ENCODE measurements at places on chromosomes 11 and 22. TPM values are rescaled to one million over a fixed set of nuclear protein-coding genes. Genes with fewer than 3 reads are reported as not detected.

The CRACR2B gene
- total RNA-seq: 2.4 TPM

The HPX gene
- total RNA-seq: not detected

The TMEM135 gene
- total RNA-seq: 24.7 TPM

The LRRC4C gene
- total RNA-seq: not detected

The BARX2 gene
- not detected for total RNA-seq

DNA sequence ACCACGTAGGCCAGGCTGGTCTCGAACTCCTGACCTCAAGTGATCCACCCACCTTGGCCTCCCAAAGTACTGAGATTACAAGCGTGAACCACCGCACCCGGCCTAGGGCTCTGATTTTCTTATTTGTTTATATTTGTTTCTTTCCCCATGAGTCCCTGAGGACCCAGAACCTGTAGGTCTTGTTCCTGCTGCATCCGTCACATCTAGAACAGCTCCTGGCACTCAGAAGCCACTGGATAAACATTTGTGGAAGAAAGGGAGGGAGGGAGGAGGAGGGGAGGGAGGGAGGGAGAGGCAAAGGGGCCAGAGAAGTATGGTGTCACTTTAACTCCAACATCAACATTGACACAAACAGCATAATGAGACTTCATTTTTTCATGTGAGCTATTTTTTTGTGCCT, 67.7 kb downstream of the CELSR1 start:
- no peaks in the 10 kb centered on the region for H3K4me1 ChIP-seq
- H3K36me3 ChIP-seq: no peaks in the 10 kb centered on the region
- H3K27ac ChIP-seq: no peak overlapping the region
- H3K4me3 ChIP-seq: no peak overlapping the region
- no peaks in the 10 kb centered on the region for H3K27me3 ChIP-seq
- no peak for DNase-seq

- no peaks in the 10 kb centered on the region for H3K4me1 ChIP-seq
- H3K36me3 ChIP-seq: no peaks in the 10 kb centered on the region
- H3K4me3 ChIP-seq: no peak overlapping the region
These were observed 74.5 kb upstream of the RAB38 start for GRCh38 chr11:88249706-88250105.

DNA sequence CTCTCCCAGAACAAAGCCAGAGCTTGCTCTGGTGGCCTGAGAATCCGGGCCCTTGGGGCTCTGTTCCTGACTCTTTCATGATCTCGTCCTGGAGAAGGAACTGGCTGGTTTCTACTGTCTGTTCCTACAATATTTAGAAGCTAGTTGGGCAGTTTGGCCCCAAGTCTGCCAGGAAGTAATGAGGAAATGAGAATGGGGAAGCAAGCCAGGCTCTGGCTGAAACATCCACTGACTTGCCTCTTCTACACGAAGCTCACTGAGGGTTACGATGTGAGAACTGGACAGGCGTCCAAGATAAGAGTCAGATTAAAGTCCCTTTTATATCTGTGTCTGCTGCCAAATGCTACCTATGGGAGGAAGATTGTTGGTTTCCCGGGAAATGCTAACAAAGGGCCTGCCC, 110.0 kb upstream of the KIRREL3 start:
- H3K4me3 ChIP-seq: no peak overlapping the region
- no peak for DNase-seq
- H3K36me3 ChIP-seq: no peaks in the 10 kb centered on the region
- H3K27ac ChIP-seq: no peak overlapping the region

GRCh38 chr11:11476971-11477645, 124.1 kb upstream of the CSNK2A3 start:
- H3K36me3 ChIP-seq: no peaks in the 10 kb centered on the region
- H3K27ac ChIP-seq: no peak overlapping the region
- DNase-seq: no peak
- H3K4me3 ChIP-seq: no peak overlapping the region

DNA sequence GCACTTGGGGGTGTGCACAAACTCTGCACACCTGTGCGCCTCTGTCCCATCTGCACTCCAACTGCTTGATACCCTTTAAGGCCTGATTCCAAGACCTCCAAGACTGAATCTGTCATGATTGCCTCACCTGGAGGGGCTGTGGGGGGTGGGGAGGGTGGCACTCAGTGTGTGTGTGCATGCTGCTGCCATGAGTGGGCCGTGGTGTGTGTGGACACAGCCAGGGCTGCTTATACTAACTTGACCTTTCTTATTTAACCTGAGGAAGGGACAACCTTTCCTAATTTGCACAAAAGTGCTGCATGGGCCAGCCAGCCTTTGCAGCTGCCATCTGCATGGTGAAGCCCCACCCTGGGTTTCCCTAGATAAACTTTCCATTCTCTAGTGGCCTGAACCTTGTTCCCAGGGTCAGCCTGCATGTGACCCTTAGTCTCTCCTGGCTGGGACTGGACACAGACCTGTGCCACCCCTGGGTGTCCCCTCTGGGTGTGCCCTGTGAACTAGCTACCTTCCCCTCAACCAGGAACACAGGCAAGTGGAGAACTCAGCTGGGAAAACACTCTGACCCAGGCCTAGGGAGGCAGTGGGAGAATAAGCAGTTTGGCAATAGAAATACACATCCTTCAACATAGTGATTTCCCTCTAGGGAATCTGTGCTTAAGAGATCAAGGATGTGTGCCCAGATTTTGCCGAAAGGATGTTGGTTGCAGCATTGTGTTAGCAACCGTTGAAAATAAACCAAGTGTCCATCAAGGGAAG, 45.4 kb upstream of the DKK3 start:
- H3K4me1 ChIP-seq: no peaks in the 10 kb centered on the region
- H3K27ac ChIP-seq: no peak overlapping the region
- H3K27me3 ChIP-seq: no peaks in the 10 kb centered on the region
- H3K36me3 ChIP-seq: no peaks in the 10 kb centered on the region
- H3K4me3 ChIP-seq: no peak overlapping the region
- no peak for DNase-seq

DNA sequence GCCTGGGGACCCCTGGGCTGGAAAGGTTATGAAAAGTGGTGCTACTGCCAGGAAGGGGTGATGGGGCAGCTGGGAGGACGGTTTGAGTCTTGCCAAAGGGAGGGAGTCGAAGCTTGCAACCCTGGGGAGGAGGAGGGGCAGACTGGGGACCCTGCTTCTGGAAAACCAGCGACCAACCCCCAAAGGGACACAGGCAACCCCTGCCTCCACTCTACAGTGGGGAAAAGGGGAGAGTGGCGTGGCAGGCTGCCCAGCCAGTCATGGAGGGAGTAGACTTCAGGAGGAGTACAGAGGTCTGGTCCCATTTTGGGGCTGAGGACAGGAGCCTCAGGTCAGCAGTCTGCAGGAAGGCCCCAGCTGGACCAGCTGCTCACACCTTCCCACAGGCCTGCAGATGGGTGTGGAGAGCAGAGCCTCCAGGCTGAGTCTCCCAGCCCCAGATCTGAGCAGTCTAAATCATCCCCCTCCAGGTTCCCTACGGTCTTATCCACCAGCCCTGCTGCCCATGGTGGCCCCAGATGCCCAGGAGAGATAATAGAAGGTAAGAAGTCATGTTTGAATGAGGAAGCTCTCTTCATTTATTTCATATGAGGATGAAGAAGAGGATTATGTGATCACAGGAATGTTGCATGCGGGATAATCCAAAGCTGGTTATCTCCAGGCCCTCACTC, 3.3 kb downstream of the DDT start:
- DNase-seq: no peak
- peaks cover 21% of the 10 kb centered on the region for H3K4me1 ChIP-seq
- H3K27me3 ChIP-seq: no peaks in the 10 kb centered on the region
- H3K4me3 ChIP-seq: no peak overlapping the region
- H3K36me3 ChIP-seq: peaks cover 28% of the 10 kb centered on the region
- peak overlapping the region; percentile 15 for H3K27ac ChIP-seq

DNA sequence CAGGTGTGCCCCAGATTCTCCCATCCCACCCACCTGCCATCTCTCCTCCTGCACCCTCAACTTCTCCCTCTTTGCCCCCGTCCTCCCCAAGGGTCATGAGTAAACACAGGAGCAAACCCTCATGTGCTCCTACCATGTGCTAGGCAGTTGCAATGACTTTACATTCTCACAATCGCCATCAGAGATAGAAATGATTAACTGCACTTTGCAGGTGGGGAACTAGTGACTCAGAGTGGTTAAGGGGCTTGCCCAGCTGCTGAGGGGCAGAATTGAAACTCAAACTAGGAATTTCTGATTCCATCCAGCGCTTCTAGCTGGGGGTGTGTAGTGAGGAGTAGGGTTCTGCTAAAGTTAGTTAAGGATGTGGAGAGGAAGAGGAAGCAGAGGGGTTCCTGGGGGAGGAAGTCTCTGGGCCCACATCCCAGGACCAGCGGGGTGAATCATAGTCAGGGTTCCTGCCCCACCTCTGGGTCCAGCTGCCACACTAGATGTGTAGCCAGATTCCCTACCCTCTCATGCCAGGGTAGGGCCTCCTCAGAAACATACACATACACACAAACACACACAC, 16.0 kb upstream of the PRG2 start:
- DNase-seq: peak; percentile 76
- no peaks in the 10 kb centered on the region for H3K27me3 ChIP-seq
- peak overlapping the region; percentile 88 for H3K27ac ChIP-seq
- peaks cover 64% of the 10 kb centered on the region for H3K36me3 ChIP-seq

DNA sequence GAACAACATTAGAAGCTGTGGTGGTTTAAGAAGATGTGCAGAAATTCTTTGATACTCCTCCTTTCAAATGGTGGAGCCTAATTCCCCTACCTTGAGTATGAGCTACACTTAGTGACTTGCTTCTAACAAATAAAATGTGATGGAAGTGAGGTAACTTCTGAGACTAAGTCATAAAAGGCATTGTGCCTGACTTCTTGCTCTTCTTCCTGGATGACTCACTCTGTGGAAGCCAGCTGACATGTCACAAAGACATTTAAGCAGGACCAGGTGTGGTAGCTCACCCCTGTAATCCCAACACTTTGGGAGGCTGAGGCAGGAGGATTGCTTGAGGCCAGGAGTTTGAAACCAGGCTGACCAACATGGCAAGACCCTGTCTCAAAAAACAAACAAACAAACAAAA, 3.9 kb upstream of the PLA2G3 start:
- no peak overlapping the region for H3K4me3 ChIP-seq
- DNase-seq: peak; percentile 13
- H3K4me1 ChIP-seq: no peaks in the 10 kb centered on the region
- H3K27me3 ChIP-seq: no peaks in the 10 kb centered on the region
- no peaks in the 10 kb centered on the region for H3K36me3 ChIP-seq
- no peak overlapping the region for H3K27ac ChIP-seq

DNA sequence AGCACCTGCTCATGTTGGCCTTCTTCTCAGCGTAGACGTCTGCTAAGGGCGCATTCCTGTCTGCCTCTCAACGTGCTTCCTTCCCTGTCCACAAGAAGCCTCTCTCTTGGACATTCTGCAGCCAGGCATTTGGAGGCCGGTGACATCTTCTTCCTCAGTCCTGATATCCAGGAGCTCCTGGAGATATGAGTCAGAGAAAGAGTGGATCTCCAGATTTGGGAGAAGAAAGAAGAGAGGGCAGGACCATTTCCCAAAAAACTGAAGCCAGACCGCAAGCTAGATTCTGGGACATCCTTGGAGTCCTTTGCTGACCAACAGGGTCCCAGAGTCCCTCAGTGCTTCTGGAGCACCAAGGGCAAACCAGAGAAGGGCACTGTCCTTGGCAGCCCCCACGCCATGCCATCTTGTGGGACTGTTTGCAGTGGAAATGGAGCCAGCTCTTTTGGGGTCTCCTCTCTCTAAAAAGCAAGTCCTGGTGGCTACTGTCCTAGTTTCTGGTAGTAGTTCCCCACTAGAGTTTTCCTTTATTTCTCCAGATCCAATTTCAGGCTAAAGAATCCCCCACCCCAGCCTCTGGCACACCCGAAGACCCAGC, 36.1 kb upstream of the SYT13 start:
- H3K36me3 ChIP-seq: peaks cover 3% of the 10 kb centered on the region
- H3K4me1 ChIP-seq: no peaks in the 10 kb centered on the region
- no peak overlapping the region for H3K4me3 ChIP-seq
- DNase-seq: no peak
- H3K27ac ChIP-seq: no peak overlapping the region

GRCh38 chr22:32048069-32048468, 5.0 kb downstream of the SLC5A1 start:
- no peak overlapping the region for H3K27ac ChIP-seq
- peaks cover 17% of the 10 kb centered on the region for H3K4me1 ChIP-seq
- H3K36me3 ChIP-seq: no peaks in the 10 kb centered on the region
- DNase-seq: no peak
- H3K27me3 ChIP-seq: peaks cover 51% of the 10 kb centered on the region

DNA sequence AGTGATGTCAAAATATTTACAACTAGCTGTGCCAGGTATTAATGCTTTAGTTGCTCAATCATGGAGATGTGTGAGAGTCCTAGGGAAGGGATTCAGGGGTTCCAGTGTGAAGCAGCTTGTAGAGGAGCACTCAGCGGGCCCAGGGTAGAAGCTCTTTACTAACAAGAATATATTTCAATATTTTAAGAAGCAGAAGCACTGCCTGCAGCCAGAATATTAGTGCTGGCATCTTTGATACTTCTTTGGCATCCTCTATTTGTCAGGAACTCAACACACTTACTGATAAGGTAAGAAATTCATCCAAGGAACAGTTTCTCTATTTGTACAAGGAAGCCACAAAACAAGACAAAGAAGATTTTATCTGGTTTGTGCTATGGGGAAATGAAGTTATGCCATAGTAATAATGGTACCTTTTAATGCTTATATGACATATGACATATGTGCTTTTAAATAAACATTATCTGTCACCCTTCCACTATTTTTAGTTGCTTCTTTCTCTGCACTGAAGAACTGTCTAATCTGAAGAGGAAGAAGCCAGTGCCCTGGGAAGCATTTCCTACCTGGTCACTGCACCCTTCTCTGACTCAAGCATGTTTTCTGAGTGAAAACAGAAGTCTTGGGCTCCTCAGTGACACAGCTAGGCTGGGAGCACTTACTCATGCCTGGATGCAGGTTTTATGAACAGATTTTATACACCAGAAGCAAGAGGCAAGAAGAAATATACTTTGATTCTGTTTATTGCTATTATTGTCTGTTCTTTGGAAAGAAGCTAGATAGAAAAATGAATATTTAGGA, 388.1 kb upstream of the CCDC90B start:
- H3K36me3 ChIP-seq: no peaks in the 10 kb centered on the region
- peaks cover 1% of the 10 kb centered on the region for H3K27me3 ChIP-seq
- no peak overlapping the region for H3K27ac ChIP-seq
- no peak overlapping the region for H3K4me3 ChIP-seq

GRCh38 chr11:84468235-84468634, 1158.9 kb downstream of the DLG2 start:
- no peaks in the 10 kb centered on the region for H3K4me1 ChIP-seq
- no peaks in the 10 kb centered on the region for H3K27me3 ChIP-seq
- no peak for DNase-seq
- no peak overlapping the region for H3K4me3 ChIP-seq
- no peaks in the 10 kb centered on the region for H3K36me3 ChIP-seq
